ENCODE measurements at places on chromosomes 2 and 18.

DNA sequence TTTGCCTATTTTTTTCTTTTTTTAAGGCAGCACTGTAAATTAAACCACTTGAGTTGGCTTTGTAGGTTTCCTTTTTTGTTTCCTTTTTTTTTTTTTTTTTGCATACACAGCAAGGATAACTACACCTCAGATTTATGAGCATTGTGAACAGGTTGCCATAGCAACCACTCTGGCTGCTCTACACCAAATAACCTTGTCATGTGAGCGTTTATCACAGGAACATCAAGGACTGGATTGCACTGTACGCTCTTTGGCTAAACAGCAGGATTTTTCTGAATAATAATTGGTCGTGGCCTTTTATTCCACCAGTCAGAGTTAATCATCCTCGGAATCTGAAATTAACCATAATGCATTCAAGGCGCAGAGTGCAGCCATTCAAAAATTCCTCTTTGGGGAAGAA is 199.1 kb upstream of the SLC14A2 start:
- DNase-seq = no peak

DNA sequence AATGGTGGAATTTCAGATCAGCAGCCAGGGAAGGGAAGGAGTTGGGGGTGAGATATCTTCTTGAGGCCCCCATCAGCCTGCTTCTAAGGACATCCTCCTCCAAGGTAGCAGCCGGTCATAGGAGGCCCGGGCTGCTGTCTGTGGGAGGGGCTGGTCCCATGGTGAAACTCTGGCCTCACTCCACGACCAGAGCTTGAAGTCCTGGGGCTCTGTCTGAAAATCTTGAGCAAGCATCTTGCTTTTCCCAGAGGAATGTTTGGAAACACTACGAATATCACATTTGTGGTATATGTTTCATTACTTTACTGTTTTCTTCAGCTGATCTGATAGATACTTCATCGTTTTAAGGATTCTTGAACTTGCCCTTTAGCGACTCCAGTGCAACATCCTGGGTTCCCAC is 103.7 kb downstream of the CTAGE1 start:
- DNase-seq = no peak

DNA sequence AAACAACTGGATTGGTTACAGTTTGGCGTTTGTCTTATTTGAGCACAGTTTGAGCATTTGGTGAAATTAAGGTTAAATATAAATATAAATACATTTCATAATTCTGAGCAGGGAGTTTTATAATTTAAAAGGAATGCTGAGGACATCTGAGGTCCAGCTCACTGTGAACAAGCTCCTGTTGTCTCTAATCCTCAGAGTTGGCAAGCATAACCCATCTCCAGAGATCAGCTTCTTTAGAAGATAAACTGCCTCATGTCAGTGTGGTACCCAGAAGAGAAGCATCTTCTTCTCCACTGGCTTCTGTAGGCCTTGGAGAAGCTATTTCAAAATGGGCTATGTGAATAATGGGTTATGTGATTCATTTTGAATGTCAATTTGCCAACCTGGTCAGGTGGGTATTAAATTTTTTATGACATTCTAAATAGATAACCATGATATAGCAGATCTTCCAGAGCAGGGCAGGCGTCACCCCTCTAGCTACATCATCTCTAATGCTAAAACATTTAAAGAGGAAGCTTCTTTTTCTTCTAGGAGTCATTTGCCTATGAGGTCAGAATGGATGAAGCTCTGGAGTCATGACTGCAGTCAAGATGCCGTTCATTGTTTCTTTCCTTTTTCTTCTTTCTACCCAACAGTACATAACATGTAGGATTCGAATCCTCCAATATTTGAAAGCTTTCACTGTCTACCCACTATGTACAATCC is 324.0 kb downstream of the RNF144A start:
- DNase-seq = no peak

DNA sequence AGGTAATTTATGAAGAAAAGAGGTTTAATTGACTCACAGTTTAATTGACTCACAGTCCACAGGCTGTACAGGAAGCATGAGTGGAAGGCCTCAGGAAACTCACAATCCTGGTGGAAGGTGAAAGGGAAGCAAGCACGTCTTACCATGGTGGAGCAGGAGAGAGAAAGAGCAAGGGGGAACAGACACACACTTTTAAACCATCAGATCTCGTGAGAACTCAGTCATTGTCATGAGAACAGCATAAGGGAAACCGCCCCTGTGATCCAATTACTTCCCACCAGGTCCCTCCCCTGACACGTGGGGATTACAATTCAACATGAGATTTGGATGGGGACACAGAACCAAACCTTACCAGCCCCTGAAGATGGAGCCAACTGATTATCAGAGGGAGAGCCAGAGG is 11.2 kb upstream of the PUM2 start:
- no peak for DNase-seq

GRCh38 chr2:5748391-5748790 is 56.2 kb downstream of the SOX11 start:
- no peak for DNase-seq

- no peak for DNase-seq
Measured at GRCh38 chr2:191359133-191359532, 113.9 kb downstream of the MYO1B start.

All from stimulated activated CD8-positive, alpha-beta memory T cell treated with anti-CD3 and anti-CD28 coated beads, Interleukin-7, amount 100 ng/mL, for 24 hours (primary cell).